Common myeloid progenitor, CD34-positive (primary cell): ENCODE measurements at places on chromosomes 2 and 18.
A peak's percentile ranks its signal among the peaks of the same experiment; 100 is the strongest.

DNA sequence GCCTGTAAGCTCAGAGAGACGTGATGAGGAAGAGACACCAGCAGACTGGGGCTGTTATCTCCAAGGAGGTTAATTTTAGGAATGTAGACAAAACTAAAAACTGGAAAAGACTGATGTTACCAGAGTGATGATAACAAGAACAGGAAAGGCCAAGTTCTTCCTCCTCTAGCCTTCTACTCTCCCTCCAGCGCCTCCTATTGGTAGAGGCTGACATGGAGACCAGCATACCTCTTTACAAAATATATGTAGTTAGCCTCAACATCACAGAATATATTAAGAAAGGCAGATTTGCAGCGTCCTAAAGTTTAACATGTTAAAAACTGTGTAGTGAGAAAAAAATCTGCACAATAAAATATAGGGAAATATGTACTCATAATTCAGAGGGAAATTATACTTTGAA lies 66.0 kb downstream of the TCF4 start:
- no peak for DNase-seq

GRCh38 chr2:10431797-10432196 lies 16.3 kb downstream of the ODC1 start:
- DNase-seq: no peak

GRCh38 chr2:144330951-144331673 lies 188.8 kb downstream of the ZEB2 start:
- peak; percentile 42 for DNase-seq

- DNase-seq: no peak
Measured at GRCh38 chr2:130319536-130319935, 23.2 kb upstream of the IMP4 start.

DNA sequence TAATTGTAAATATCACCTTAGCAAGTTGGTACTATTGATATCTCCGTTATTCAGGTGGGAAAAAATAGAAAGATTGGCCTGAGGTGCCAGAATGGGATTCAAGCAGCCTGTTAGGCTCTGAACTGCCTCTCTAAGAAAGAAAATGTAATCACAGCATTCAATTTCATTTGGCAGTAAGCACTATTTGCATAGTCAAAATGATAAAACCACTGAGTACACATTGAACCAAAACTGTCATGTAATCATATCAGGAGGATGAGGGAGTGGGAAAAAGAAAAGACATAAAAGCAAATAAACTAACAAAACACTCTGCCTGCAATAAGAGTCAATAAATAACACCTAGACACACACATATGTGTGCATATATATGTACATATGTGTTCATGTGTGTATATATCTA lies 103.9 kb upstream of the TACR1 start:
- no peak for DNase-seq
